ENCODE measurements at places on chromosomes 7 and 10.

GRCh38 chr7:39217783-39218182 is 240.1 kb downstream of the POU6F2 start:
- DNase-seq: no peak

DNA sequence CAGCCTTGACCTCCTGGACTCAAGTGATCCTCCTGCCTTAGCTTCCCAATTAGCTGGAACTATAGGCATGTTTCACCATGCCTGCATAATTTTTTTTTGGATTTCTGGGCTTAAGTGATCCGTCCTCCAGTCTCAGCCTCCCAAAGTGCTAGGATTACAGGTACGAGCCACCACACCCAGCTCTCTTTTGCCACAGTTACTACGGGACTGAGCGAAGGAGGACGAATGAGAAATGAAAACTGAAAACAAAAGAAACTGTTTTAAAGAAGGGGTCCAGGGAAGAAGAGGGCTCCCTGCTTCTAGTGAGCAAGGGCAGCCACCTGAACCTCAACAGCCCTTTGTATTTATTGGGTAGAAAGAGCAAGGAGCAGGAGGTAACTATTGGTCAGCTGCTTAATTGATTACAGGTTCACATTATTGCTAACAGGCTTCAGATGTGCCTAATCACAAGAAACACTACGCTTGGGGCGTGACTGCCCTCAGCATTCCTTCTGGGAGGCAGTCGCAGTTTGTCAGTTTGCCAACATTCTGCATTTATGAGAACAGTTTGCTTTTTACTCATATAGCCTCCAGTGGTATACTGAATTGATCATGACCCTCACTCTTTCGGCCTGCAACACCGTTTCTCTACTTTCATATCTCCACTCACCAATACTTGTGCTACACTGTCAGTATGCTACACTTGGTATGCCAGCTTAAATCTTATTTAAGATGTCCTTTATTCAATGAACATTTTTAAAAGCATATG is 676.8 kb downstream of the DNAJB9 start:
- DNase-seq: peak; percentile 0

GRCh38 chr7:134723892-134724291 is 55.5 kb upstream of the CALD1 start:
- no peak for DNase-seq

GRCh38 chr7:81110673-81111072 is 191.8 kb upstream of the SEMA3C start:
- DNase-seq: no peak

GRCh38 chr10:76632767-76633051 is 1004.9 kb downstream of the KCNMA1 start:
- no peak for DNase-seq

DNA sequence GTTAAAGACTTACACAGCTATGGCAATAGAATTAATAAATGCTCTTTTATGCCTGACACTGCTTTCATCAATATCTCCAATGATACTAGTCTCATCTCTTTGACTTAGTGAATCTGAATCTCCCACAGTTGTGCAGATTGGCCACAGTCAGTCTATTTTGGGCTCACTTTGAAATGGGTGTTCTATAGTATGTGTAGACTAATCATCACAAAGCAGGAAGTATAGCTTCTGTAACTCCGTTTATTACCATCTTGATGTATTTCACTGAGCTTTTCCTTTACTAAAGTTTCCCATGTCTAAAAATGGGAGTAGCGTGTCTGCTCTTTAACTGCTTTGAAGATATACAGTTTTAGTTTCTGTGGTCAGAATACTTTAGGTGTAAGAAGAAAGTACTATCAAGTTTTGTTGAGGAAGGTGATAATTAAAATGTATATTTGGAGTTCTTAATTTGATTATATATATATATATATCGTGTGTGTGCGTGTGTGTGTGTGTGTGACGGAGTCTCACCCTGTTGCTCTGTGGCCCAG is 70.1 kb downstream of the ST7 start:
- no peak for DNase-seq

- DNase-seq: peak; percentile 22
These were observed 2.2 kb downstream of the TRIL start for GRCh38 chr7:28955718-28956607.

DNA sequence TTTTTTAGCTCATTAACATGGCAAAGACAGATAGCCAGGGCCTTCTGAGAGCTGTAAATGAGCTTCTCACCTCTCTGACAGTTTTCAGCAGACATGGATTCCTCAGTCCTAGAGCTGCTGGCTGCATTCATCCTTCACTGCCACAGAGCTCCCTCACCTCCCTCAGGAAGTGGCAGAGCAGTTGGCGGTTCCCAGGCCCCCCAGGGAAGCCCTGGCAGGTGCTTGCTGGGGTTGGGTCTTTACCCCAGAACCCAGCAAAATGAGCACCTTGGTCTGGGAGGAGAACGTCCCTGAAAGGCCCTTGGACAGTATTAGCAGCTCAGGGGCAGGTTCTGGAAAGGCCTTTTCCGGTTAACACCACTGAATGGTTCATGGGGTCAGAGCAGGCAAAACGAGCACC is 288.0 kb downstream of the PTPRN2 start:
- DNase-seq: no peak

DNA sequence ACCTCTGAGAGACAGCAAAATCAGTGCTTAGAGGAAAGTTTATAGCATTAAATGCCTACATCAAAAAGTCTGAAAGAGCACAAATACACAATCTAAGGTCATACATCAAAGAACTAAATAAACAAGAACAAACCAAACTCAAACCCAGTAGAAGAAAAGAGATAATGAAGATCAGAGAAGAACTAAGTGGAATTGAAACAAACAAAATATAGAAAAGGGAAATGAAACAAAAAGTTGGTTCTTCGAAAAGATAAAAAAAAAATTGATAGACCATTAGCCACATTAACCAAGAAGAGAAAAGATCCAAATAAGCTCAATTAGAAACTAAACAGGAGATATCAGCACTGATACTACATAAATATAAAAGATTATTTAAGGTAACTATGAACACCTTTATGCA is 280.0 kb upstream of the NRG3 start:
- no peak for DNase-seq

DNA sequence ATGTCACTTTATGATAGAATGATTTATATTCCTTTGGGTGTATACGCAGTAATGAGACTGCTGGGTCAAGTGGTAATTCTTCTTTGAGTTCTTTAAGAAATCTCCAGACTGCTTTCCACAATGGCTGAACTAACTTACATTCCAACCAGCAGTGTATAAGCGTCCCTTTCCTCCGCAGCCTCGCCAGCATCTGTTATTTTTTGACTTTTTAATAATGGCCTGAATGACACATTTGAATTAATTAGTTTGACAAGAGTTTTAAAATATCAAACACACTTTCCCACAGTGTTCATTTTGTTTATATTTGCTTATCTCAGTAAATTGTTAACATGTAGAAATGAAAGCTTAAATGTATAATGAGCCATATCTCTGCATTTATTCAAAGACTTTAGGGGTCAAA is 116.8 kb downstream of the TES start:
- DNase-seq: no peak

DNA sequence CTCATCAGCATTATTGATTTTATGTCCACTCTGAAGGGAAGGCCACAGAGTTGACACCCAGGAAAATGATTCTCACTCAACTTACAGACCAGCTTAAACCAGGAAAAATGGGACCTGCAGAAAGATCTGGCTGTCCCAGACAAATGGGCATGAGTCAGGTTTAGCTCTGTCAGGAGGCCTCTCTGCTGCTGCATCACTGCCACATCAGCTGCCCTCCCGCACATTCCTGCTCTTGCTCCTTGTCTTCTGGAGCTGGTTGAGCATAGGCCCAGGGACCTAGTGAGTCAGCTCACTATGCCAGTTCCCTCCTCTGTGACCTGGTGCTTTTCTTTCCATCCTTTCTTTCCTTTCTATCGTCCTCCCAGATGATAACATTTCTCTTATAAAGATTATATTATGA is 18.8 kb upstream of the SMNDC1 start:
- DNase-seq: peak; percentile 77

DNA sequence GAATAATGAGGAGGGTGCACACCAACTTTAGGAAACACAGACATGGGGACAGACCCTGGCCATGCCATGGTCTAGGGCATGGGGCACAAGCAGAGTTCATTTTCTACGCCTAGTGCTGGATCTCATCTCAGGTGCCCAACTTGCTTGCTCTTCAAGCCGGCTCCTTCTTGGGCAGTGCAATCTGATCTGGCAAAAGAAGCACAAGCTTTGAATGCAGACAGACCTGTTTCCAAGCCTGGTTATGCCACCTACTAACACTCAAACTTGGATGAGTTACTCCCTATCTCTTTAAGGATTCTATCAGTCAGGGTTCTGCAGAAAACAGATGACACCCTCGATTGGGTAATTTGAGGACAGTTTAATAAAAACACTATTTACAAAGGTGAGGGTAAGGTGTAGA is 34.9 kb upstream of the WAPL start:
- no peak for DNase-seq

GRCh38 chr7:39855325-39855674 is 94.8 kb upstream of the CDK13 start:
- no peak for DNase-seq

DNA sequence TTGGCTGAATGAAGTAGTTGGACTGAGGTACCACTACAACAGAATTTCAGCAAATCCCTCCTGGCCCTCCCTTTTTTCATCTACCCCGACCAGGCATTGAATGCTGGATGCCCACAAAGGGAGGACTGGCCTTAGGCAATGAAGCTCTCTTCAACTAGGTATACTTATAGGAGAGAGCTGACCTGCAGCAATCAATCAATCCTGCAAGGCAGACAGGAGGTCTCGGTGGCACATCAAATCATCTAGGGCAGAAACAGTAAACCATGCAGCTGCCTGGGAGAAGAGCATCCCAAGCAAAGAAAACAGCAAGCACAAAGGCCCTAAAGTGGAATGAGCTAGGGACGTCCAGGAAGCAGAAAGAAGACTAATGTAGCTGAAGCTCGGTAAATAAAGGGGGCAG is 2.4 kb upstream of the ABRAXAS2 start:
- no peak for DNase-seq

- DNase-seq: peak; percentile 62
These were observed 228.9 kb upstream of the TCF7L2 start for GRCh38 chr10:112721080-112721698.

GRCh38 chr7:115683093-115683492 is 347.5 kb downstream of the TFEC start:
- DNase-seq: no peak

- DNase-seq: peak; percentile 86
These were observed 15.5 kb downstream of the LZTS2 start for GRCh38 chr10:101014966-101015581.

DNA sequence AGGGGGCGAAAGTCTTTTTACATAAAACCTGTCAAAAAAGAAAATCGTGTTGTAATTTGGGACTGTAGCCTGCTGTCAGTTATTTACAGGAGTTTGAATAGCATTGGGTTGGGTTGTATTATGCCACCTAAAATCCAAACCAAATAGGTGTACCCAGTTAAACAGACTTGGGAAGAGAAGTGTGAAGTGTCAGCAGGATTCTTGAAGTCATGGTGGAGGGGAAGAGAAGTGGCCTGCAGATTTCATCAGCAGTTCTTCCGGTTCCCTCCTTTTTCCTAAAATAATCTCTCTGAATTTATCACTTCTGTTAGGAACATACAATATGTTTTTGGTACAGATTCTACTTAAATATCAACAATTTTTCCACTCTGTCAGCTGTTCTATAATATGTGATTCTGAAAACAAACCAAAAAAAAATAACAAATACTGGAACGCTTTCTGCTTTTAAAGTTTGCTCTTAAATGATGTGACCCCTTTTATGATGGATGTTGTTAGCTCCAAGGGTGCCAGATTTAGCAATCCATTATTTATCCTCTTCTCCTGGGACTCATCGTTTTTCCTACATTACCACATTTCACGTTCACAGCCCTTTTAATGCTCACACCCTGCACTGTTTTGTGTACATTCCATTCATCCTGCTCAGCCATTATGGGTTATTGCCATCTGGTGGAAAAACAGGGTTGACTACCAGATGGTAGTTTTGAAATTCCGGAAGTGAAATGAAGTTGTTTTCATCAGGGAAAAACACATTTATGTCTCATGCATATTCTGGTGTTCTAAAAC is 18.7 kb upstream of the ARHGAP12 start:
- peak; percentile 97 for DNase-seq

DNA sequence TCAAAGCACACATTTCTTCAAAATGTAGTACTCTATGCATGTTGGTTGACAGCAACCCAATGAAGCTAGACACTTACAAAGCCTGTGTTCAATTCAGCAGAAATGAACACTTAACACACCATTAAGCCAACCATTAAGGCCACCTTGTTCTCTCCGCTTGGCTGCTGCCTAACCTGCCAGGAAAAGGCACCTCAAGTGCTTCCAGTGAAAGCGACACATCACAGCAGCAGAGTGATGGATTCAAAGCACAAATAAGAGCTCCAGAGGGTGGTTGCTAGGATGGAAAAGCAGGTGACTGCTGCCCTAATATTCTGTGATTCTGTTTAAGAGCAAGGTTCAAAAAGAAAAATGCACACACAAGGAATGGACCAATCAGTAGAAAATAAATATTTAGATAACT is 81.5 kb upstream of the GNAI1 start:
- no peak for DNase-seq

GRCh38 chr10:130739016-130739756 is 572.3 kb downstream of the TCERG1L start:
- no peak for DNase-seq

DNA sequence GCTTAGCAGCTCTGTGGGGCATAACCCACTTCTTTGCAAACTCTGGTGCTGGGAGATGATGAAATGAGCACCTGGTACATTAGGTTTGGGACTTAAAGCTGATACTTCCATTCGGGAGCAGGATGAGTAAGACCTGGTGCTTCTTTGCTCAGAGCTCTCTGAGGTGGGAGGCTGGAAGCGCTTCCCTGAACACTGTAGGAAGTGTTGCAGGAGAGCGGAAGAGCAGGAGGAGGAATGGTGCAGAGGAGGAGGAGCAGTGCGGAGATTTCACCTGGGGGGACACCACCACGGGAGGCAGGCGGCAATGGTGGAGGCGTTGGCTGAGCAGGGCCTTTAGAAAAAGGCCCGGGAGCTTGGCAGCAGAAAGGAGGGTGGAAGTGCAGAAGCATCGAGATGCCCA is 142.5 kb downstream of the MGMT start:
- DNase-seq: no peak

GRCh38 chr7:102073931-102074880 is 212.5 kb upstream of the SH2B2 start:
- no peak for DNase-seq

DNA sequence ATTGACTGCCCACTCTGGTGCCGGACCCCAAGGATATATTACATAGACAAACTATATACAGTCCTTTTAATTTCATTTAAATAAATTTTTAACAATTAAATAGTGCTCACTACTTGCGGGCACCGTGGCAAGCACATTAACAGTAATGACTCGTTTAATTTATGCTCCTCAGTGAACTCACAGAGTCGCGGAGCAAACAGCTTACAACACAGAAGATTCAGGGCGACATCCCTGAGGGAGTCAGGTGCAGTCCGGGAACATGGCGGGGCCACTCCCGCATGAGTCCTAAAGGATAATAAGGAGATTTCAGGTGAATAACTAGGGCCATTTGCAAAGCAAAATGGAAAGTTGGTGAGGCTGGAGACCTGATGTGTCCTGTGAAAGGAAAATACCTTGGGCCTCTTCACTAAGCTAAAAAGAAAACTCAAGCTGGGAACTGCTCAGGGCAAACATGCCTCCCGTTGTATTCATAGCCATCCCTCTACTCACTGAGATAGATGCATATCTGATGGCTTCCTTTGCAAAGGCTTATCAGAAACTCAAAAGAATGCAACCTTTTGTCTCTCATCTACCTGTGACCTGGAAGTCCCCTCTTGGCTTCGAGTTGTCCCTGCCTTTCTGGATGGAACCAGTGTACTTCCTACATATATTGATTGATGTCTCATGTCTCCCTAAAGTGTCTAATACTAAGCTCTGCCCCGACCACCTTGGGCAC is 125.6 kb downstream of the KLF6 start:
- no peak for DNase-seq

GRCh38 chr7:85828614-85829013 is 641.8 kb upstream of the SEMA3D start:
- peak; percentile 1 for DNase-seq
